ENCODE measurements at places on chromosomes 5 and 9.

DNA sequence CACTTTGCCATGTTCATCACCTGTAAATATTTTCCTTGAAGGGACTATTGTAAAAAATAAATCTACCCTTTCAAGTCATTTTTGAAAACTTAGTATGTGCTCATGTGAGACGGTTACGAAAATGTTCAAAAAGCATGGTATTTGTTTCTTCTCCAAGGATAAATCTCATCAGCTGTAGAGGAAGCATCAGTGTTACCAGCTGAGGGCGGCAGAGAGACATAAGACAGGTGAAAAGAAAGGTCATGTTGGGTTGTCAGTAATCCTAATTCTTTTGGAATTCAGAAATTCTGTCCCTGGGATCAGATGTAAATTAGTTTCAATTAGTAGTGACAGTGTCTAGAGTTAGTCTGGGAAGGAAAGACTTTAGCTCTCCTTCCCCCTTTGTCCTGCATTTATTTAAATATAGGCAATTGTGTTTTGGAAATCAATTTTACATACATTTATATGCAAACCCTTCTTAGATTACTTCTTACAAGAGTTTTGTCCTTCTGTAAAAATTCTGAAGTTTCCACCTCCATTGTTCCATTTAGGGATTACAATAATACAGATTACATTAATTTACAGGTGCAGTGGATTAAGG lies 791.9 kb upstream of the CDH6 start:
- DNase-seq, result peak; percentile 18

- no peak for DNase-seq
Measured at GRCh38 chr5:143527808-143528207, 124.3 kb upstream of the NR3C1 start.

- peak; percentile 93 for DNase-seq
Measured at GRCh38 chr5:88785746-88786565, 97.0 kb downstream of the MEF2C start.

GRCh38 chr5:155697236-155697635 lies 629.7 kb upstream of the SGCD start:
- DNase-seq, result no peak

GRCh38 chr5:103800741-103801495 lies 238.3 kb upstream of the NUDT12 start:
- DNase-seq, result no peak

GRCh38 chr5:58246461-58246944 lies 213.4 kb downstream of the PLK2 start:
- DNase-seq, result no peak

GRCh38 chr5:177396807-177397206 lies 3.7 kb downstream of the PFN3 start:
- no peak for DNase-seq

DNA sequence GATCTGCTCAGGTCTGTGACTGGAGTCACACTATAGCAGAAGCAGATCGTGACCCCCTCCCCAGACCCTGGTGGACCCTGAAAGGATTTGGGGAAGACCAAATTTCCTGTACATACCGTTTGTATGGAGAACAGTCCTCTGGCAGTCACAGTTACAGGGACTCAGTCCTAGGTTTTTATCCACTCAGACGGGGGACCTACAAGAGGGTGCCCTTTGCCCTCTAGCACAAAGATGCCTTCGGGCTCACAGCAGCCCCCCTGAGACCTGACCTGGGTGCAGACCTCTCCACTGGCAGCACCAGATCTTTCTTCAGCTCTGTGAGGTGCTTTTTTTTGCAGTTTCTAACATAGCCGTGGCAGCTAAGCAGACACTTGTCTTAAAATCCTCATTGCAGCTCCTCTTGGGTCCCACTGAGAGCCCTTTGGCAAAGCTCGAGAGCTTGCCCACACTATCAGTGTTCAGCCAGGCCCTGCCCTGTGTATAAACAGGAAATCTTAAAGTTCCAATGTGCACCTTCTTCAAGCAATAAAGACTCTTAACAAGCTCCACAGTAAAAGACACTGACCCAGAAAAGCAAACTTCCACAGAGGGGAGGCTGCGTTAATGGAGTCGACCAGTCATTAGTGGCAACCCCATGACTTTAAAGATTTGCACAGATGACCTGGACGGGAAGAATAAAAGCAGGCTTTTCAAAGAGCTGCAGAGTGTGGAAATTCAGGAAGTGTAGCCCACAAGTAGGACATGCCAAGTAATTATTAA lies 71.8 kb upstream of the LHFPL2 start:
- DNase-seq, result peak; percentile 46

DNA sequence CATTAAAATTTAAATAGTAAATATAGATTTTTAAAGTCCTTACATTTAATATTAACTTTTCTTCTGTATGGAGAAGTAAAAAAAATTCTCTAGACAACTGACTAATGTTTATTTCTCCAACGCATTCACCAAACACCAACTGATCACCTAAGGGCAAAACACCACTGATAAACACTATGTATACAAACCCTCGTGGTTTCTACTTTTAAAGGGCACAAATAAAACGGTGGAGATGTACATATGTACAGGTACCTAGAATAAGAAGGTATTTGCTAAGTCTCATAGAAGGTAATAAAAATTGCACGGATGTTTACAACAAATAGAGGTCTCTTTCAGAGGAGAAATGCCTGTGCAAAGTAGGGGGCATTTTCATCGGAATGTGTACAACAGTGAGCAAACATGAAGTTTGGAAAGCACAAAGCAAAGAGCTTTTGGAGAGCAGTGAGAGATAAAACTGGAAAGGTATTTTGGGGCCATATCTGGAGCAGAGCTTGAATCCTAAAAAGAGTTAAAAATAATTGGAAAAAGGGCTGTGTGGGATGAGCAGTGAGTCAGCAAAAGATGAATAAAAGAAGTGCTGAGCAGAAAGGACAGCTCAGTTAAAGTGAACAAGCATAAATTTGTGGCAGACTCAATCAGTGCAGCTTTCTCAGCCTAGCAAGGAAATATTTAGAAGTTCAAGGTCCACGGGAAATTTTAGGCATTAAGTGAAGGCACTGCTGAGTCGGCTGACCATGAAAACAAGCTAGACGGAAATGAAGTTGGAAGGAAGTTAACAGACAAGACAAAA lies 160.0 kb downstream of the TMEM161B start:
- no peak for DNase-seq

DNA sequence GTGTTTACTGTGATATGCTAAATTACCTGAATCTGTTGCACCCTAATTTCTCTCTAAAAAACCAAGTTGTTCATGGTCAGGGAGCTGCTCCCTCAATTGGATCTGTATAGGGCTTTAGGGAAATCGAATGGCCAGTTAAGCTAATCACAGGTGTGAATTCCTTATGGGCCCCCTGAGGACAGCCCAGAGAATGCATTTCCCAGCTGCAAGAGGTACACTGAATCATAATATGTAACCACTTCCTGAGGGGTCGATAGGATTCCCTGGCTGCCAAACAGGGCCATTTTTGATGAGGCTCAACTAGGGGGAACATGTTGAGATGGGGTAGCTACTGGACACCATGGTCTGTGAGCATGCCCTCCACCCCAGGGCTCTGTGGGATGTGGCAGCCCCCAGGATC lies 478.6 kb downstream of the CCDC171 start:
- no peak for DNase-seq

- DNase-seq, result no peak
Measured at GRCh38 chr9:104977580-104977979, 49.6 kb upstream of the ABCA1 start.

DNA sequence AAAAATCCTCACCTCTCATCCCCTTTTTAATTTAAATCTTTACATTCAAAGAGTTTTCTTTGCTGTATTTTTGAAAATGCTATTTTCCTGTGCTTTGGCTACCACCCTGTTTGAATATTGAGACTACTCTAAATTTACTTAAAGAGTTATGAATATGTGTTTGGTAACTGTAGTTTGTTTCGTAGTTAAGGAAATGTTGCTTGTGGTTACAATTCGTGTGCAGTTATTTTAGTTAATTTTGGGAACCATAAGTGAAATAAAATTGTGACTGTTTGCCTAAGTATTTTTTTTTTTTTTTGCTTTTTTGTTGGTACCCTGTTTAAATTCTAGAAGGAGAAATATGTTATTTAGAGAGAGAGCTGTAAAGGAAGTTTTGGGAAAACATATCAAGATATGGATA lies 78.7 kb downstream of the XRCC4 start:
- DNase-seq, result no peak

- no peak for DNase-seq
Measured at GRCh38 chr5:81630684-81631083, 120.2 kb downstream of the SSBP2 start.

- DNase-seq, result no peak
Measured at GRCh38 chr5:28603869-28604268, 1565.5 kb upstream of the CDH9 start.

DNA sequence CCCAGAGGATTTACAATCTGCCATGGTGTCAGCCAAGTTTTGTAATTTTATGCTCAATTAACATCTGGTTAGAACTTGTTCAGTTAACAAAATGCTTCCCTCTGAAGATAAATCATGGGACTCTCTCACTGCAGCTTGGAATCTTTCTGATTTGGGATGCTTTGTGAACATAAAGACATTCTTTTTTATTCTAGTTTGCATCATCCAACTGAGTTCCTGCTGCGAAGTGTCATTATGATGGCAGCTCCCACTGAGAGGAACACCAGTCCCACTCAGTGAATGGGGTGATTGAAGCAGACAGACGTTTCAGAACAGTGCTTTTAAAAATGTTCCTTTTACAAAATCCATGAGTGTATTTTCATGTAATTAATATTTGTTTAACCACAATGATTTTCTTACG lies 863.8 kb downstream of the TLE4 start:
- DNase-seq, result no peak

DNA sequence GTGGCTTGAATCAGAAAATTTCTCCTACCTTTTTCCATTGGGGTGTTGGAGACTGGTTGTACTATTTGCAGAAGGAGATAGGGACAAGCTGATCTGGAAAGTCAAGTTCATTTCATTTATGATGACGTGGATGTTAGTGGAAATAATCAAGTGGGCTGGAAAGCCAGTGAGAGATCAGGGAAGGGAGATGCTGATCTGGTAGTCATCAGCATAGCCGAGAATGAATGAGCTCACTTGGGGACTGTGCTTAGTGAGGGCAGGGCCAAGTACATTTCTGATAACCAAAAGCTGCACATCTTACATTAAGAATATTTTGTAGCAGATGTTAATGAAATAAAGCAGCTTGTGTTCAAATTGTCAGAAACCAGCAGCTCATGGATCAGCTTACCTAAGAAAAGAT lies 12.1 kb downstream of the MAN2A1 start:
- no peak for DNase-seq

DNA sequence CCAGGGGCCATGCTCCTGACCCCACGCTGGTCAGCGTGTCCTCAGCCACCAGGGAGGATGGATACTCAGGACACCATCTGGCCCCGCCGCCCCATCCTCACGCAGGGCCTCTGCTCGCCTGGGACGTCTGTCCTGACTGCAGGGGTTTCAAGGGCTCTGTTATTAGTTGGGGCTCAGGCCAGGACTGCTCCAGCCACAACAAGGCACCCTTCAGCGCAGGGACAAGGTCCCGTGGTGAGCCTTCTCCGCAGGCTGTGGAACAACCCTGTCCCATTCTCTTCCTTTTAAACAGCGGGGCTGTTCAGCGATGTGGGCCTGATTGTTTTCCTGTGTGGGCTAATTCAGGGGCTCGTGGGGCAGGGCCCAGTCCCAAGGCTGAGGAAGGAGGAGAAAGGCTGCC lies 61.6 kb downstream of the SEMA4D start:
- DNase-seq, result no peak

DNA sequence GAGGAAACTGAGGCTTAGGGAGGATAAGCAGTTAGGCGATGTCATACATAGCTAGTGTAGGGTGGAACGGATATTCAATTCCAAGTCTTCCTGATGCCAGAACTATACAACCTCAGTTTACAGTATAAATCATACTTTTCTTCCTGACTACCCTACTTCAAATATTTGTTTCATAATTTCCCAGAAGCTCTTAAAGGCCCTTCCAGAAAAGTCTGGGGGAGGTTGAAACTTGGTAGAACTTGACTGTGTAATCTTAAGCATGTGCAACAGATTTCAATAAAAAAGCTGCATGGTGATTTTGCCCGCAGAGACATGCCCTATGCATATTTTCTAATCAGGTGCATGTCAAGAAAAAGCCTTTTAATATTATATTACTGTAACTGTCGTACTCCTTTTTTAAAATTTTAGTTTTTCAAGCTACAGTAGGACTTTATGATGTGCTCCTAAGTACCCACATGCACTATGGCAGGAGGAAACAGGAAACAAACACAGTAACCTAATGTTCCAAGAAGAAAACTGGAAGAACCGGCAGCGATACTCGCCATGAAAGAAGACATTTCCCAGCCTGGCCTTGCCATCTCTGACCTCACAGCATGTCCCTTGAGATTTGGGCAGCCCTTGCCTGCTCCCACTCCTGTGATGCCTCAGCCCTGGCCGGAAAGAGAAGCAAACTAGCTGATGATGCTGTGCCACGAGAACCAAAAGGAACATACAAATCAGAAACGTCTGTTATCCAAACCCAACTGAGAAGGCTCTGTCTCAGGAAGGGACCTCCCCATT lies 266.0 kb downstream of the EFNA5 start:
- DNase-seq, result no peak

GRCh38 chr9:98120476-98120875 lies 1.5 kb upstream of the TRIM14 start:
- DNase-seq, result peak; percentile 37

DNA sequence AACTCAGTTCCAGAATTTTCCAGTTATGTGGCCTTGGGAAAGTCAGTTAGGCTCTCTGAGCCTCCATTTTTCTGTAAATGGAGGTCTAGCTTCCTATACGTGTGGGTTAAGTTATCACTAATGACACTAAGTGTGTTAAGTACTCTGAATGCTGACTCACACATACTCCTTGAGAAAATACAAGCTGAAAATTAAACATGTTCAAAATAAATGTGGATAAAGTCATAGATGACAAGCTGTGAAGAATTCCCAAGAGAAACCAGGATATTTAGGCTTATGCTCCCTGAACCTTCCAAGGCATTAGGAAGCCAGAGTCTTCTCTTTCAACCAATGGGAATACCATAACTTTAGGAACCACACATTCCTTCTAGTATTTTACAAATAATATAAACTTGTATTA lies 58.1 kb downstream of the ABCA1 start:
- no peak for DNase-seq

GRCh38 chr5:5181650-5182324 lies 41.7 kb downstream of the ADAMTS16 start:
- DNase-seq, result no peak

- no peak for DNase-seq
Measured at GRCh38 chr5:9362600-9362999, 183.3 kb downstream of the SEMA5A start.

DNA sequence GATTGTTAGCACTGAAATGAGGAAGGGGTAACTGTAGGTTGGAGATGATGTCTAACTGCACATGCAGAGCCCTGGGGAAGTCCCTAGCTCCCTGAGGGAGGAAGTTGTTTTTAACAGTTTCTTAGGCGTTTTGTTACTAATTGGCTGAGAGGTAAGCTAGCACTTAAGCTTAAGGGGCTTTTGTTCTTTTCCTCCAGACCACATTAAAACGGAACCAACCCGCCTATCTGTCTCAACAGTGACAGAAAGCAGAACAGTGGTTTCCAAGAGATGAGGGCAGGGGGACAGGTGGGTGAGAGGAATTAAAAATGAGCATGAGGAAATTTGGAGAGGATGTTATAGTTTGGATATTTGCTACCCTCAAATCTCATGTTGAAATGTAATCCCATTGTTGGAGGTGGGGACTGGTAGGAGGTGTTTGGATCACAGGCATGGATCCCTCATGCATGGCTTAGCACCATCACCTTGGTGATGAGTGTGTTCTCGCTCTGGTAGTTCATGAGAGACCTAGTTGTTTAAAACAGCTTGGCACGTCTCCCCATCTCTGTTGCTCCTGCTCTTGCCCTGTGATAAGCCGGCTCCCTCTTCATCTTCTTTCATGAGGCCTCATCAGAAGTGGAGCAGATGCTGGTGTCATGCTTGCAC lies 38.9 kb downstream of the LYRM7 start:
- no peak for DNase-seq

Measured in LoVo (cell line).